ENCODE measurements at places on chromosomes 5 and 9.

DNA sequence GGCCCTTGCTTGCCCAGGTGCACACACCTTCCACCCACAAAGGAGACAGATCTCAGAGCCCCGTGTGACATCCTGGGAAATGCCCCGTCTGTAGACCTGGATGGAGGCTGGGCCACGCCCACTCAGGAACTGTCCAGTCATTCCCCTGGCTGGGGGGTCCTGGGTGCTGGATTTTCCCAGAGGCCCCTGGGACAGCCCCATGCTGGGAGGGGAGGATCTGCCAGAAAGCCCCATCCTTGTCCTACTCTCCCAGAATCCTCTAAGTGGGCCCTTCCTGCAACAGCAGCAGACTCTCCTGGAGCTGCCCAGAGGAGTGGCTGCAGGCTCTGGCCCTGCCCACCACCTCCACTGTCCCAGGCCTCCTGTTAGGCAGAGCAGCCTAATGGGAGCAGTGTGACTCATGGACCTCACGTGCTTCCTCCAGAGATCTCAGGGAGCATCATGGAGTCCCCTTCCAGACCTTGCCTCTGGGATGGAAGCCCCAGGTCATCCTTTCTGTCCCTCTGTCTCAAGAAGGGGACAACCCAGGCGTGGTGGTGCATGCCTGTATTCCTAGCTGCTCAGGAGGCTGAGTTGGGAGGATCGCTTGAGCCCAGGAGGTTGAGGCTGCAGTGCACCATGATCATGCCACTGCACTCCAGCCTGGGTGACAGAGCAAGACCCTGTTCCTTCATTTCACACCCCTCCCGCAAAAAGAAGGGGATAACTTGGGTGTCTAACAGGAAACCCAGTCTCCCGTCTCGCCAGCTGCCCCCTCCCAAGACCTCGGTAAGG is 51.7 kb downstream of the JADE2 start:
- peak; percentile 70 for DNase-seq

DNA sequence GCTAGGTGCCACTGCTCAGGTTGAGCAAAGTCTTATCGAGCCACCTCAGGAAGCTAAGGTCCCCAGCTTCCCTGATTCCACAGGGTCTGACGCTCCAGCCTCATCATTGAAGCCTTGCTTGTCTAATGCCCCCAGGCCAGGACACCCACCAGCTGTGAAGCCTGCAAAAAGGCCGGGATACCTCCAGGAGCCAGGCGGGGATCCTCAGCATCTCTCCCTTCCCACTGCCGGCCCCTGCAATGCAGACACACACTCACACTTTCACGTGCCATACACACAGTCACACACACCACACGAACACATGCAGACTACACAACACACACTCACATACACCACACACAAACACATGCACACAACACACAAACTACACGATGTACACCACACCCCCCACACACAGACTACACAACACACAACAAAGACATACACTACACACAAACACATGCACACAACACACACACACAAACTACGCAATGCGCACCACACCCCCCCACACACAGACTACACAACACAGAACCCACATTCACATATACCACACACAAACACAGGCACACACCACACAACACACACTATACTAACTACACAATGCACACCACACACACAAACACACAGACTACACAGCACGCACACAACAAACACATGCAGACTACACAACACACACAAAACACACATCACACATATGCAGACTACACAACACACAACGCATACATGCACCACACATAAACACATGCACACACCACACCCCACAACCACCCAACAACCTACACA is 17.8 kb upstream of the S1PR3 start:
- DNase-seq, result no peak

DNA sequence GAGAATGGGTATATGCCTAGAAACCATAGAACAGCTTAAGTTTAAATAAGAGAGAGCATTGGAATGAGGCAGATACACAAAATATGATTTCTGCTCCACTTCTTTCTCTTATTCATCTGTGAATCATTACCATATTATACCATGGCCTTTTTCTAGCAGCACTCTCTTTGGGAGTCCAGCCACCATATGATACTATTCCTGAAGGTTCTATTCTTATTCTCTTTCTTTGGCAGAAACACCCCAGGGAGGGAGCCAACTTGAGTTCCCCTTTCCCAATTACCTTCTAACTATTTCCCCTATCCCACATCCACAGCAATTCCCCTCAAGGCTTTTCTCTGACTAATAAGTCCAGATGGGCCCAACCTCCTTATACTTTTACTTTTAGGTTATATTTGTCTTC is 55.9 kb downstream of the NDUFAF2 start:
- DNase-seq, result no peak

DNA sequence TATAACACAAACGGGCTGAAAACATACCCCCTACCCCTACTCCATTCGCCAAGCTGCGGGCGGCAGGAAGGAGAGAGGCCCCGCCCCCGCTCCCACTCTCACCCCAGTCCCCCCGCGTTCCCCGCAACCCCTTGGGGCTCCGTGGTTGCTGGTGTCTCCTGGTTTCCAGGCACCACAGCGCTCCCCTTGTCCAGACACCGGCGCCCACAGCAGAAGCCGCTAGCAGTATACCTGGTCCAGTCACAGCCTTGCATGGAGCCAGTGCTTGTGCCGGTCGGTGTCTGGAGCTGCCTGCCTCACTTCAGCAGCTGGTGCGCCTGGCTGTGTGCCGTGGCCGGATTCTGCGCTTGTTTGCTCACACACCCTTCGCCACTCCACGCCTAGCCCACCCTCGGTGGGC is 240.5 kb upstream of the DAB2 start:
- DNase-seq, result no peak

DNA sequence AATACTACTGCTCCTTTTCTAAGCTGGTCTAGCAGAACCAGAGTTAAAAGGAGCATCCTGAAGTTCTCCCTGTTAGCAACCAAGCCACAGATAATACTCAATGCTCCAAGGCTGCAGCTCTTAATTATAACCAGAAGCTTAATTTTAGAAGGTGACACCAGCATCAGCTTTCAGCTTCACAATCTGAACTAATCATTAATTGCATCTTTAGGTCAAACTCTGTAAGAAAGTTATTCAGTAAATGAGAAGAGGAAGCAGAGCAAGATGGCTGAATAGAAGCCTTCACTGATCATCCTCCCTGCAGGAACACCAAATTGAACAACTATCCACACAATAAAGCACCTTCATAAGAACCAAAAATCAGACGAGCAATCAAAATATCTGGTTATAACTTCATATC is 38.5 kb downstream of the APBA1 start:
- DNase-seq, result no peak

GRCh38 chr9:104286799-104287198 is 192.7 kb downstream of the SMC2 start:
- DNase-seq, result no peak

GRCh38 chr5:126208691-126209090 is 214.5 kb upstream of the GRAMD2B start:
- DNase-seq, result no peak

GRCh38 chr9:110249603-110250002 is 6.7 kb downstream of the TXN start:
- DNase-seq, result no peak

- DNase-seq, result no peak
Measured at GRCh38 chr5:172543484-172544298, 89.4 kb upstream of the SH3PXD2B start.

- no peak for DNase-seq
Measured at GRCh38 chr5:168415971-168416370, 70.3 kb upstream of the RARS1 start.

- peak; percentile 82 for DNase-seq
Measured at GRCh38 chr9:133935328-133936005, 56.7 kb downstream of the VAV2 start.

DNA sequence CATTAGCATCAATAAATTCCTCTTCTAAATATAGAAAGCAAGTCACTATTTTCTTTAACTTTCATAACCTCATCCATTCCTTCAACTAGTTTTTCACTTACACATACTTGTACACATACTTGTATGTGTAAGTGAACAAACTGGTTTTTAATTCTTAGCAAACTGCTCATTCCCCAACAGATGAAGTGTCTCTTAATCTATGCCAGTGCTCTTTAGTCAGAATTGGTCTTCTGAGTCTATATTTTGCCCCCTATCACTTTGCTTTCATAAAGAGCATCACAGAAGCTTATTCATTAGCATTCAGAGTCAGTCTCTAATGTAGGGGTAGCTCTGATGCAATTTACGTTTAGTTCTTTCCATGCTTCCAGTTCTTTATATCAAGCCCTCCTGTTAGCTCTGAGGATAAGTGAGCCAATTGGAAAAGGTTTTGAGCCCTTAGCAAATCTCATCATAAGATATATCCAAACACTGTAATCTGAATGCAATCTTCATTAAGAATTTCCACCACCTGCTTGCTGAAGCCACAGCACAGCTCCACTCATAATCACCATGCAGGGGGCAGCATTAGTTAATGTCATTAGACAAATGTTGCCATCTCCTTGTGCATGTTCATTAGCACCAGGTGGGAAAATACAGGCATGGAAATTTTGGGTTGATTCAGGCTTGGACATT is 178.5 kb upstream of the SLC24A2 start:
- no peak for DNase-seq

DNA sequence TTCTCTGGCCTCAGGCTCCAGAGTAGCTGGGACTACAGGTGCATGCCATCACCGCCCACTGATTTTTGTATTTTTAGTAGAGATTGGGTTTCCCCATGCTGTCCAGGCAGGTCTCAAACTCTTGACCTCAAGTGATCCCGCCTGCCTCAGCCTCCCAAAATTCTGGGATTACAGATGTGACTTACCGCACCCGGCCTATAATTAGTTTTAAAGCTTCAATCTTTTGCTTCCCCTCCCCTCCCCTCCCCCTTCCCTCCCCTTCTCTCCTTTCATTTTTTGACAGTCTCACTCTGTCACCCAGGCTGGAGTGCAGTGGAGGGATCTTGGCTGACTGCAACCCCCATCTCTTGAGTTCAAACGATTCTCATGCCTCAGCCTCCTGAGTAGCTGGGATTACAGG is 433.3 kb upstream of the EDIL3 start:
- DNase-seq, result no peak

GRCh38 chr5:154110107-154110453 is 71.3 kb downstream of the MFAP3 start:
- no peak for DNase-seq

DNA sequence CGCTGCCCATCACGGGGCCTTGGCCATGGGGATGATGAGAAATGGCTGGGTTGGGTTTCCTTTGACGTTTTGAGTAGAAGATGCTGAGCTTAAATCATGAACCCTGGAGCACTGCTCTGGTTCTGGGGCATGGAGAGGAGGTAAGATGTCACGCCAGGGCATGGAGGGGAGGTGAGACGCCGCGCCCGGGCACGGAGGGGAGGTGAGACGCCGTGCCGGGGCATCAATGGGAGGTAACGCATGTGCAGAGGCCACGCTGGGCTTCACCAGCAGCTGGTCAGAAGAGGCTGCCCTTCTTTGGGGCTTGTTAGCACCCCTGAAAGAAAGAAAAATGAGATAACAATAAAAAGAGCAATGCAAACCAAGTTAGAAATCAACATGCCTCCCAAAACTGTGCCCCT is 322.5 kb upstream of the IRX4 start:
- no peak for DNase-seq

GRCh38 chr9:96305171-96305570 is 3.2 kb upstream of the HSD17B3 start:
- DNase-seq, result no peak

DNA sequence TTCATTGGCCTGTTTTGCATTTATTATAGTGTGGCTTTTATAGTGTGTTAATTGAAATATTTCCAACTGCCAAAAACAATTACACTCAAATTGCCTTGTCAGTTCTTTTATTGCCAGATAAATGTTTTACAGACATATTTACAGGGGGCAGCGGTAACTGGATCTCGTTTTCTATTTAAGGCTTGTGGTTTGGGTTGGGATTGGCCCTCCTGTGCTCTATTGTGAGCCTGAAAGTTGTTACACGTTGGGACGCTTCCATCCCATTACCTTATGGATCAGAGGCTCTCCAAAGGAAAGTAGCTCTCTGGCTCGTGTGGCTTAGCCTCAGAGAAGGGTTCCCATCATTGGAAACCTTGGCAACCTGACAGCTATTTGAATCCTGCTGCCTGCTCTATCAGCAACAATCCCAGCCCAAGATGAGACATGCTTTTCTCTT is 20.8 kb downstream of the DNAI1 start:
- DNase-seq, result no peak

- DNase-seq, result no peak
Measured at GRCh38 chr5:168481330-168481788, 4.9 kb upstream of the RARS1 start.

- DNase-seq, result no peak
Measured at GRCh38 chr5:115487756-115488155, 56.8 kb downstream of the FEM1C start.

GRCh38 chr9:4852419-4852818 is 59.7 kb downstream of the RCL1 start:
- DNase-seq, result no peak

DNA sequence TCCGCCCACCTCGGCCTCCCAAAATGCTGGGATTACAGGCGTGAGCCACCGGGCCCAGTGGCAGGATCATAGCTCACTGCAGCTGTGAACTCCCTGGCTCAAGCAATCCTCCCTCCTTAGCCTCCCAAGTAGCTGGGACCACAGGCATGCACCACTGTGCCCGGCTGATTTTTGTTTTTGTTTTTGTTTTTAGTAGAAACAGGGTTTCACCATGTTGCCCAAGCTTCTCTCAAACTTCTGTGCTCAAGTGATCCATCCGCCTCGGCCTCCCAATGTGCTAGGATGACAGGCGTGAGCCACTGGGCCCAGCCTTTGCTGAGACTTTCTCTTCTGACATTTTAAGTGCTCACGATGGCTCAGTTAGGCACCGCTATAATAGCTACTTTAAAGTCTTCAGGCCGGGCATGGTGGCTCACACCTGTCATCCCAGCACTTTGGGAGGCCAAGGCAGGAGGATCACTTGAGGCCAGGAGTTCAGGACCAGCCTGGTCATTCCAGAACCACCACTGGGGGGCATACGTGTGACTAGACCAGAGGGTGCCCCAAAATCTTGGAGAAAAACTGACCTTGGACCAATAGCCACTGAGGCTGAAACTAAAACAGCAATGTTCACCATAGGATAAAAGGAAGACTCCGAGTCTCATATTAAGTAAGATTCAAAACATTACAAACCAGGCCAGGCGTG is 3.1 kb upstream of the ENTPD8 start:
- DNase-seq, result no peak

- DNase-seq, result no peak
Measured at GRCh38 chr9:119278171-119278570, 91.1 kb downstream of the BRINP1 start.

GRCh38 chr9:136110082-136111061 is 8.3 kb downstream of the TMEM250 start:
- DNase-seq, result peak; percentile 48

- DNase-seq, result peak; percentile 78
Measured at GRCh38 chr5:172444110-172444510, 10.2 kb downstream of the SH3PXD2B start.

- DNase-seq, result no peak
Measured at GRCh38 chr5:147727200-147727599, 55.3 kb downstream of the JAKMIP2 start.
